ENCODE measurements at places on chromosomes 4 and X.

GRCh38 chr4:26459054-26459755 is 31.1 kb downstream of the CCKAR start:
- H3K4me3 ChIP-seq = no peak overlapping the region
- H3K27me3 ChIP-seq = peaks cover 25% of the 10 kb centered on the region
- no peak overlapping the region for H3K27ac ChIP-seq
- ATAC-seq = no peak
- H3K4me1 ChIP-seq = peaks cover 6% of the 10 kb centered on the region

- H3K27ac ChIP-seq = peak overlapping the region; percentile 75
- no peaks in the 10 kb centered on the region for H3K27me3 ChIP-seq
- no peak for ATAC-seq
- peaks cover 27% of the 10 kb centered on the region for H3K4me1 ChIP-seq
- peak overlapping the region; percentile 62 for H3K4me3 ChIP-seq
- no peaks in the 10 kb centered on the region for H3K36me3 ChIP-seq
Observed at GRCh38 chr4:83582289-83582785, 46.4 kb downstream of the GPAT3 start.

- no peak for ATAC-seq
- H3K36me3 ChIP-seq = no peaks in the 10 kb centered on the region
- no peak overlapping the region for H3K27ac ChIP-seq
- no peak overlapping the region for H3K4me3 ChIP-seq
Observed at GRCh38 chrX:103556963-103557612, 28.2 kb upstream of the TCEAL4 start.

DNA sequence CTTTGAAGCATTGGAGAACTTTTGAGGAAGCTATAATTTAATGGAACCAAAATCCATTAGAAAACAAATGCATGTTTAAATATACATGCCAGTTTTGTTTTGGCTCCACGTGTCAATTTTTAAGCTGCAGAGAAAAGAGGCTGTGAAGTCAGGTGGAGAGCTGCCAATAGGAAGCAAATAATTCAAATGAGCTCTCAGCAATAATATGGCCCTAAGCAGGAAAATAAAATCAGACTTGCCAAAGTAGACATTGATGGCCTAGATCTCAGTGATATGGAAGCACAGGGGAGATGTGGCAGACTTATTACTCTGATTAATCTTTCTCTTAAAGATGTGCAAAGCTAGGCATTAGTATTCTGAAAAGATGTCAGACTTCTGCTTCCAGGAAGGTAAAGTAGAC is 769.8 kb upstream of the NDST4 start:
- no peaks in the 10 kb centered on the region for H3K4me1 ChIP-seq
- ATAC-seq = no peak
- no peaks in the 10 kb centered on the region for H3K36me3 ChIP-seq
- no peak overlapping the region for H3K27ac ChIP-seq
- no peaks in the 10 kb centered on the region for H3K27me3 ChIP-seq

DNA sequence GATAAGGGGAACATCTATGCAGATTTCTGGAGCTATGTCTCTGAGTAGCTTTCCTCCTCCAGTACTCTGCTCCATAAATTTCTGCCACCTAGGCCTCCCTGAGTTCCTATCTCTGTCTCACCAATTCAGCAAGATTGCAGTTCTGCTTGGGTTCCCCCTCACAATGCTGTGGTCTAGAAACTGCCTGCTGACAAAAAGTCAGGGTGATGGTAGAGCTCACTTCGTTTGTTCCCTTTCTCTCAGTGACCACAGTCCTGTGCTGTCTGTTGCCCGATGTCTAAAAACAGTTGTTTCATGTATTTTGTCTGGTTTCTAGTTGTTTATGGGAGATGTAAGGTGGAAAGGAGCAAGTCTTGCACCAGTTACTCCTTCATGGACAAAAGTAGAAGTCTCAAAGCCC is 41.1 kb downstream of the AMMECR1 start:
- H3K4me3 ChIP-seq = no peak overlapping the region
- ATAC-seq = no peak
- peaks cover 38% of the 10 kb centered on the region for H3K4me1 ChIP-seq
- H3K27me3 ChIP-seq = no peaks in the 10 kb centered on the region

DNA sequence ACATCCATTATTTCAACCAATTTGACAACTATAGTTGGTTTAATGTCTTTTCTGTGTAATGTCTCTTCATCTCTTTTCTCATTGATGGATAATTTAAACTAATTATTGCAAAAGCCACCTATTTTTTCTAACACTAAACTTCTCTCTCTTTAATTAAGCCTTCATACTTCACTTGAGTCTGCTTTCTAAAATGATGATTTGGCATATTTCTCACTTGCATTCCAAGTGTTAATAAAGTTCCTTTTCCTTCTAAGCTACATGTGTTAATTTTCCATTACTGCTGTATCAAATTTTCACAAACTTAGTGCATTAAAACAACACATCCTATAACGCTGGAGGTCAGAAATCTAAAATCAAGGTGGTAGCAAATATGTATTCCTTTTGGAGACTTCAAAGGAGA is 1743.8 kb upstream of the PCDH7 start:
- H3K4me1 ChIP-seq = no peaks in the 10 kb centered on the region
- no peak overlapping the region for H3K27ac ChIP-seq
- H3K27me3 ChIP-seq = no peaks in the 10 kb centered on the region
- H3K36me3 ChIP-seq = no peaks in the 10 kb centered on the region
- no peak overlapping the region for H3K4me3 ChIP-seq

- H3K36me3 ChIP-seq = no peaks in the 10 kb centered on the region
- ATAC-seq = no peak
- no peak overlapping the region for H3K27ac ChIP-seq
- H3K4me3 ChIP-seq = no peak overlapping the region
Observed at GRCh38 chr4:156321203-156321602, 367.5 kb upstream of the CTSO start.

GRCh38 chr4:101475246-101475645 is 127.9 kb upstream of the PPP3CA start:
- no peak overlapping the region for H3K4me3 ChIP-seq
- no peaks in the 10 kb centered on the region for H3K27me3 ChIP-seq
- no peak overlapping the region for H3K27ac ChIP-seq
- peaks cover 9% of the 10 kb centered on the region for H3K36me3 ChIP-seq

- no peak overlapping the region for H3K27ac ChIP-seq
- peaks cover 31% of the 10 kb centered on the region for H3K36me3 ChIP-seq
- no peaks in the 10 kb centered on the region for H3K4me1 ChIP-seq
Observed at GRCh38 chr4:25144870-25145481, 15.3 kb downstream of the SEPSECS start.

GRCh38 chr4:80033581-80033980 is 39.4 kb downstream of the ANTXR2 start:
- no peak overlapping the region for H3K4me3 ChIP-seq
- no peaks in the 10 kb centered on the region for H3K27me3 ChIP-seq
- H3K4me1 ChIP-seq = peaks cover 7% of the 10 kb centered on the region
- ATAC-seq = no peak
- peaks cover 19% of the 10 kb centered on the region for H3K36me3 ChIP-seq

DNA sequence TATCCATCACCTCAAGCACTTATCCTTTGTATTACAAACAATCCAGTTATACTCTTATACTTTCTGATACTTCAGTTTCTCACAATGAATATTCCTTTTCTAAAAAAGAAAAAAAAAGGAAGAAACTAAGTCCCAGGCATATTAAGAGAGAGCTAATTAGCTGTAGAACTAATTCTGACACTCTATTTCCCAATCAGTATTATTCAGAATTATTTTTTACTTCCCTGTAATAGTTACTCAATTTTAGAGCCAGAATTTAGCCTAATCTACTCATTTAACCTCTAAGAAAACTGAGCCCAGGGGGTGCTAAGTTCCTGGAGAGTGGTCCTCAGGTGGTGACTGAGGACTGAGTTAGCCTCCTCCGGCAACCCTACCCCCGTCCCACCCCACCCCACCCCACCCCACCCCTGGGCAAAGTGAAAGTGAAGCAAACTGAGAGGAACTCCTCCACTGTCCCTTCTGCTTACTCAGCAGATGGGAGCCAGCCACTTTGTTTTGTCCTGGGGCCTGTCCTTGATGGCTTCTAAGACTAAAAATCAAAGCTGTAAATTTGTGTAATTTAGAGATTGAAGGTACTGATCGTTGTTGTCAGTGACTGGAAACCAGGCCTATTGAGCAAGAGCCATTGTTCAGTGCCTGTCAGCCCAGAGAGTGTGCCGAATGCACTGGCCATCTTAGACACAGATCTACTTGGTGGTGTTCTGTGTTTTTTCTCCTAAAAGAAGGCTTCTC is 162.1 kb downstream of the CBR4 start:
- H3K4me1 ChIP-seq = no peaks in the 10 kb centered on the region
- no peak overlapping the region for H3K4me3 ChIP-seq
- H3K36me3 ChIP-seq = no peaks in the 10 kb centered on the region
- H3K27ac ChIP-seq = no peak overlapping the region
- ATAC-seq = no peak
- H3K27me3 ChIP-seq = peaks cover 21% of the 10 kb centered on the region

DNA sequence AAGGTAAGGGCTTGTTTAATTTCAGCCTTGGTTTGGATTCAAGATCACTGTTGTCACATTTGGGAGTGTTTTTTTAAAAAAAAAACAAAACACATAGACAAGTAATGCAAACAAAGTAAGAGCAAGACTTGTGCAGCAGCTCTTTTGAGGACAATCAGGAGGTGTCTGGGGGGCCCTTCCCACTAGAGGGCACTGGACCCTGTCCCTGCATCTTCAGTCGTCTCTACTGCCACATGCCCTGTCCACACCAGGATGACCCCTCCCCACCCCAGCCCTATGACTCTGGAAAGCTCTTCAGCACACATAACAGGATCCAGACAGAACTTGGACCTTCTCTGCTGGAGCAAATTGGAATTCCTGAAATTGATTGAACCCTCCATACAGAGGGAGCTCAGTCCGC is 71.0 kb downstream of the USP46 start:
- H3K27me3 ChIP-seq = no peaks in the 10 kb centered on the region
- no peak overlapping the region for H3K4me3 ChIP-seq
- no peaks in the 10 kb centered on the region for H3K4me1 ChIP-seq

- H3K27ac ChIP-seq = no peak overlapping the region
- no peak overlapping the region for H3K4me3 ChIP-seq
- no peak for ATAC-seq
Observed at GRCh38 chr4:139921429-139922184, 232.4 kb downstream of the MAML3 start.

- peaks cover 43% of the 10 kb centered on the region for H3K27me3 ChIP-seq
- no peak overlapping the region for H3K27ac ChIP-seq
- H3K4me3 ChIP-seq = no peak overlapping the region
- H3K36me3 ChIP-seq = no peaks in the 10 kb centered on the region
- ATAC-seq = no peak
- no peaks in the 10 kb centered on the region for H3K4me1 ChIP-seq
Observed at GRCh38 chr4:82201805-82202641, 171.8 kb downstream of the HNRNPD start.

DNA sequence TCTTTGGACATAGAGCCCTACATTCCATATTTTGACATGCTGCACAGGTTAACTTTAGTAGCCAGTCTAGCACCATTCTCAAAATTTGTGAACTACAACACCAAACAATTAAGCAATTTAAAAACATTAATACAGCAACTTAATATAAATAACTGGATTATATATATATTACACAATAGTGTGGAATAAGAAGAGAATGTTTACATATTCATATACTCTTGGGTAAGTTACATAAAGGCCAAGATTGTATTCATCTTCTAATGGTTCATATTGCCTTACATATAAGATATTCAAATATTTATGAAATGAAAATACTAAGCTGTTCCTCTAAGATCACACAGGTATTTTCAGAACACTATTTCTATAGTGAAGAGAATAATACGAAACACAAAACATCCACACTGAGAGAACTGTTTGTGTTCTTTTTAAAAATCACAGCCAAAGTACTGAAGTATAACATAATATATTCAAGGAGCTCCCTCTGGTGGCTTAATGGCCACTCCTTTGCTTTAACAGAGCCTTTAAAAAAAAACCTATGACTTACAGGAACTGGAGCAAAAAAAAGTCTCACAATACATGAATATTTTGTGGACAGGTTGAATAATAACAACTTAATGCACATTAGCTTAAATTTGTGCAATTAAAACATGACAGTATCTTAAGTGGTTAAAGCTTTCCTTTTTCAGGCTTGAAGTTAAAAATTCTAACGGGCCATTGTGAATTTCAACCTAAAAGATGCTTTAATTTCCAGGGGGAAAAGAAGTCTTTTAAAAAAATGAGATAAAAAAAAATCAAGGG is 46.2 kb downstream of the NEK1 start:
- H3K36me3 ChIP-seq = peaks cover 10% of the 10 kb centered on the region
- no peak overlapping the region for H3K4me3 ChIP-seq
- peak; percentile 48 for ATAC-seq
- no peaks in the 10 kb centered on the region for H3K27me3 ChIP-seq
- H3K4me1 ChIP-seq = peaks cover 6% of the 10 kb centered on the region

GRCh38 chrX:33211356-33212260 is at the start of gene DMD:
Gene DMD (minus strand): TSS chrX:33211549. CDS start chrX:33211312, 237 bp downstream.
- no peaks in the 10 kb centered on the region for H3K27me3 ChIP-seq
- no peak within 1 kb of the TSS for H3K4me3 ChIP-seq
- H3K27ac ChIP-seq = no peak within 1 kb of the TSS
- H3K4me1 ChIP-seq = no peaks in the 10 kb centered on the region

GRCh38 chr4:168059251-168059650 is 33.1 kb upstream of the ANXA10 start:
- no peak overlapping the region for H3K4me3 ChIP-seq
- no peak overlapping the region for H3K27ac ChIP-seq
- H3K36me3 ChIP-seq = no peaks in the 10 kb centered on the region

DNA sequence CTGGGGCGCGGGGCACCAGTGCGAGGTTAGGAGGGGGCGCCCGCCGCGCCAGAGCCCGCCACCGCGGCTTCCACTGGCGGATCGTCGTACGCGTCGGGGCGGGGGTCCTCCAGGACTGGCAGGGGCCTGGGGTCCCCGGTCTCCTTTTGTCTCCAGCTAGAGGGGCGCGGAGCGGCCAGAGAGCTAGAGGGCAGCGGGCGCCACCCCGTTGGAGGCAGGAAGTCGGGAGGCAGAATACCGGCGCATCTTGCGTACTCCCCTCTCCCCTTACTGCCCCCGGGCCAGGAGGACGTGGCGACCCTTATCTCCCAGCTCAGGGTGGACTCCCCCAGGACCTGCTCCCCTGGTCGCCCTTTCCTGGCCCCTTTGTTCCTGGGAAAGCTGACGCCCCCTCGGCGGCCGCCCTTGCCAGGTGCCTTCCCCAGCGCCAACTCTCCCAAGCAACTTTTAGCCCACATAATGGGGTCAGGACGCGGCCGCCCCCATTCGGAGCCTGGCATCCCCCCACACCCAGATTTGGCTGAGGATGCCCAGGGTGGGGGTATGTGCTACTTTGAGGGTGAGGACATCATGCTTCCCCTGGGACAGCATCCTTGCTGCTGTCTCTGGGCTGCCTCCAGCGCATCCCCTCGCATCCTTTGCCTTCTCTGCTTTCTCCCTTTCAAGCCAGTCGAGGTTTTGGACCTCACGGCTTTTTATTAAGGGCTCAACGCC is 933 bp downstream of the CNKSR2 start:
- H3K4me3 ChIP-seq = peak overlapping the region; percentile 97
- H3K27me3 ChIP-seq = no peaks in the 10 kb centered on the region
- H3K27ac ChIP-seq = peak overlapping the region; percentile 91
- H3K36me3 ChIP-seq = no peaks in the 10 kb centered on the region

- H3K4me3 ChIP-seq = no peak overlapping the region
- H3K27ac ChIP-seq = no peak overlapping the region
- H3K36me3 ChIP-seq = no peaks in the 10 kb centered on the region
- H3K27me3 ChIP-seq = peaks cover 25% of the 10 kb centered on the region
- no peak for ATAC-seq
Observed at GRCh38 chrX:39519030-39519488, 578.7 kb downstream of the BCOR start.

GRCh38 chr4:142547974-142548373 is 298.1 kb downstream of the INPP4B start:
- no peak for ATAC-seq
- no peaks in the 10 kb centered on the region for H3K27me3 ChIP-seq
- H3K27ac ChIP-seq = no peak overlapping the region
- H3K4me3 ChIP-seq = no peak overlapping the region
- no peaks in the 10 kb centered on the region for H3K4me1 ChIP-seq

GRCh38 chr4:189870511-189871234 is 70.0 kb upstream of the FRG1 start:
- H3K4me1 ChIP-seq = no peaks in the 10 kb centered on the region
- no peak overlapping the region for H3K4me3 ChIP-seq
- no peaks in the 10 kb centered on the region for H3K27me3 ChIP-seq
- ATAC-seq = no peak
- no peaks in the 10 kb centered on the region for H3K36me3 ChIP-seq
